ENCODE measurements at places on chromosomes 6 and 20.
A peak's percentile ranks its signal among the peaks of the same experiment; 100 is the strongest.

GRCh38 chr20:40314278-40314677, 374.8 kb downstream of the MAFB start:
- no peak for DNase-seq

DNA sequence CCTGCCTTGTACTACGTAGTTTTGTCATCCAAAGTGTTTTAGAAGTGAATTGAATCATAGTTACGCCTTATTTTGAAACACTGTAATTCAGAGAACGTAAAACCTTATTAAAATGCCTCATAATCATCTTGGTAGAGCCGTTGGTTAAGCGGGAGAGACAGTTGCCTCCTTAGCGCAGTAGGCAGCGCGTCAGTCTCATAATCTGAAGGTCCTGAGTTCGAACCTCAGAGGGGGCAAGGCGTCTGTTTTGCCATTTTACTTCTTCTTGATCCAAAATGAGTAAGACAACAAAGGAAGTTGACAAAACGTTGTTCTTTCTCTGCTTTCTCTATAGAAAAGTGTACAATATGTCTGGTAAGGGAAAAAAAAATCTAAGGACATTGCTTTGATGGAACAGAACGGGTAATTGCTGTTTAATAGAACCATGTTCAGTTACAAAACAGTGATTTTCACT, 20.7 kb upstream of the TRIM27 start:
- DNase-seq, result peak; percentile 73

GRCh38 chr6:136958168-136958567, 36.1 kb downstream of the SLC35D3 start:
- DNase-seq, result no peak

DNA sequence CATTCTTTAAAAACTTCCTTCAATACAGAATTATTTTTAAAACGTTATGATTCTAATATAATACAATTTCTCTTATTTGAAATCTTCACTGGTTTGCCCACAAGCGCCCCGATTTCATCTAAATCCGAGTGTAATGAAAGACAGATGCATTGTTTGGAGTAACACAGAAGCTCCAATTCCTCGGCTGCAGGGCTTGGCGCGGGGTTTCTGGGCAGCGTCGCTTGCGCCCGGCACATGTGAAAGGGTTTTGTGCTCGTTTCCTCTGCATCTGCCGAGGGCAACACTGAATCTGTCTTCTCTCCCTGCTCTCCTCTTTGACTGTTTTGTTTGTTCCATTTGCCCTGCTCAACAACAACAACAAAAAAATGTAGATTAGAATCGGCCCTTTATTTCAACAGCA, 248.6 kb upstream of the QKI start:
- no peak for DNase-seq

DNA sequence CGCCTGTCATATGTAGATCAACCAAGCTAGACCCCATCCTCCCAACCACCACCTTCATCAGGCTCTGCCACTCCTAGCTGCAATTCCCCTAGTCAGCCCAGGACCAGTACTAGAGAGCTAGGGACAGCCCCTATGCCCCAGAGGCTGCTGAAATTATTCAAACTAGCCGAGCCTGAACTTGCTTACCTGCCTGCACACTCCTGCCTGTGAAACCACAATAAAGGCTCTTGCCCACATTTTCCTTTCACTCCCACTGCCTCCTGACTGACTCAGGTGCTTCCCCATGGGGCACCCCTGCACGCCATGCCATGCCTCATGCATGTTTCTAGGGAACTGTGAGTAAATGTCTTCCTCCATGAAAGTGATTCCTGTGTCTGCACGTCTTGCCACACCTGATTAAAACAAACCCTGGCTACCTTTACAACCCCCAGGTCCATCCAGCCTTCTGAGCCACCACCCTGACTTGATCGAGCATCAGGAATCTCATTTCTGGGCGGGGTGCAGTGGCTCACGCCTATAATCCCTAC, 66.5 kb upstream of the IER3 start:
- DNase-seq, result no peak

DNA sequence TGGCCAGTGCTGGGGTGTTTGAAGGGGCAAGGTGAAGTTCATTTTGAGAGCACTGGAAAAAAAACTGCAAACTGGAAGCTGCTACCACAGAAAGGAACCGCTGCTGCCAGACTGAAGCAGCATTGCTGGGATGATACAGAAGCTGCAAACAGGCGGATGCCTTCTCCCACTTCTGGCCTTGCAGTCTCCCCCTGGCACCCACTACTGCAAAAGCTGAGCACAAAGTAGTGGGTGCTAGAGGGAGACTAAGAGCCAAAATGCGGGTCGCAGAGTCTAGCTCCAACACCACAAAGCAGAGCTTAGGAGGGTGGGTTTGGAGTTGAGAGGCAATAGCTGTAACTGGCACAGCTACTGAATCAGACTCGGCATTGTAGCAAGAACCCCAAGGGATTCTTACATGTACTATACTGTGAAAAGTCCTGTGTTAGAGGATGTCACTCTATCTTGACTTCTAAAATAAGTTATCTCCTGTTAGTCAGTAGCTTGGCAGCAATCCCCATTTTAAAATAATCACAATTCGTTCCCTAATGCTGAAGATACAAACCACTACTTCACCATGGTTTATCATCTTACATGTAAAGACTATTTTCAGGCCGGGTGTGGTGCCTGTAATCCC, 44.0 kb upstream of the COL21A1 start:
- no peak for DNase-seq

Data from WERI-Rb-1 (cell line).